Stimulated activated effector memory CD8-positive, alpha-beta T cell treated with anti-CD3 and anti-CD28 coated beads, Interleukin-12 subunit alpha, Interleukin-12 subunit beta, amount 100 ng/mL, for 72 hours (primary cell): ENCODE measurements at places on chromosomes 5 and 9.

DNA sequence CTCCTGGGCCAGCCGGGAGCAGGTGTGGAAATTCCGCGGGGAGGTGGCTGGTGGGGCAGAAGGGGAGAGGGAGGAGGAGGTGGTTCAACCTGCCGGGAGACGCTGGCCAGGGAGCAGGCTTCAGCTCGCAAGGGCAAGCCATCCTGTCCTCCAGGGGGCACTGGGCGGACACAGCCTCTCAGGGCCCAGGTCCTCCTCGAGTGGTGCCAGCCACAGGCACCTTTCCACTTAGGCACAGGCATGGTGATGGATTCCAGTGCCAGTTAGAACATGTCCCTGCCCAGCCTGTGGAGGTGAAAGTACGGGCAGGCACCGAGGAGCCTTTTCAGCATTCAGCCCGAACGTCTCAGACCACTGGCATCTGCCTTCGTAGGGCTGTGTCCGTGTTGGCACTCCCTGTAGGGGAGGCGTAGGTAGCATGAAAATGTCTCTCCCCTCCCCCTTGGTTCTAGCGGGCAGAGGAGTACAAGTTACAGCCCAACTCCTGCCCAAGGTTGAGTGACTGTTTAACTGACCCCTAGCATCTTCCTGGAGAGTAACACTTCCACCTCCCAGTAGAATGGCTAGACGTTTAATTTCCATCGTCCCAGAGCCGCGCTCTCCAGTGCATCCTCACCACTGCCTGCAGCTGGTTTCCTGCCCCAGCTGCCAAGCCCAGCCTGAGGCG lies 48.9 kb downstream of the DAB2IP start:
- DNase-seq = no peak

- no peak for DNase-seq
Measured at GRCh38 chr5:87770016-87770570, 357.4 kb upstream of the CCNH start.

- no peak for DNase-seq
Measured at GRCh38 chr9:96447406-96447805, 2.6 kb upstream of the HABP4 start.

DNA sequence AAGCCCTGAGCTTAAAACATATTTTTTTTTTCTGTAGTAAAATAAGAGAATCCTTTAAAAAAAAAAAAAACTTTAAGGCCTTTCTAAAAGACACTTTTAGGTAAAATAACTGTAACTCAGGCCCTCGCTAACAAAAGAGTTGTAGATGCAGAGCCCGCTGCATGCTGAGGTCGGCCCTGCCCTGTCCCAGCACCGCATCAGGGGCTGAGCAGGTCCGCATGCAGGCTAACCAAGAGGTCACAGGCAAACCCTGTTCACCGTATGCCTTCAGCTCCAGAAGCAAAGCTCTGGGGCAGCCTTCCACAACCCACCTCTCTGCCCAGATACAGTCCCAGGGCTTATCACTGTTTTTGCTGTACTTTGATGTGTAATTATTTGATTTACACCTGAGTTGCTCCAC lies 216.1 kb downstream of the GNA14 start:
- no peak for DNase-seq

GRCh38 chr5:65440456-65440855 lies 41.3 kb downstream of the ADAMTS6 start:
- no peak for DNase-seq

DNA sequence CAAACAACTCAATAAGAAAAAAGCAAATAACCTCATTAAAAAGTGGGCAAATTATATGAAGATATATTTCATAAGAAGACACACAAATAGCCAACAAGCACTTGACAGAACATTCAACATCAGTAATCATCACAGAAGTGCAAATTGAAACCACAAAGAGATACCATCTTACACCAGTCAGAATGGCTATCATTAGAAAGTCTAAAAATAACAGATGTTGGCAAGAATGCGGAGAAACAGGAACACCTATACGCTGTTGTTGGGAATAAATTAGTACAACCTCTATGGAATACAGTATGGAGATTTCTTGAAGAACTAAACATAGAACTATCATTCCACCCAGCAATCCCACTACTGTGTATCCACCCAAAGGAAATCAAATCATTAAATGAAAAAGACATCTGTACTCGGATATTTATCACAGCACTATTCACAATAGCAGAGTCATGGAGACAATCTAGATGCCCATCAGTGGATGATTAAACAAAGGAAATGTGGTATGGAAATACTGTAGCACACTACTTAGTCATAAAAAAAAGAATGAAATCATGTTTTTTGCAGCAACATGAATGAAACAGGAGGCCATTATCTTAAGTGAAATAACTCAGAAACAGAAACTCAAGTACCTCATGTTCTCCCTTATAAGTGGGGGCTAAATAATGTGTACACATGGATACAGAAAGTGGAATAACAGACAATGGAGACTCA lies 106.8 kb upstream of the FST start:
- no peak for DNase-seq

GRCh38 chr5:119358530-119358900 lies 2.7 kb downstream of the TNFAIP8 start:
- no peak for DNase-seq

DNA sequence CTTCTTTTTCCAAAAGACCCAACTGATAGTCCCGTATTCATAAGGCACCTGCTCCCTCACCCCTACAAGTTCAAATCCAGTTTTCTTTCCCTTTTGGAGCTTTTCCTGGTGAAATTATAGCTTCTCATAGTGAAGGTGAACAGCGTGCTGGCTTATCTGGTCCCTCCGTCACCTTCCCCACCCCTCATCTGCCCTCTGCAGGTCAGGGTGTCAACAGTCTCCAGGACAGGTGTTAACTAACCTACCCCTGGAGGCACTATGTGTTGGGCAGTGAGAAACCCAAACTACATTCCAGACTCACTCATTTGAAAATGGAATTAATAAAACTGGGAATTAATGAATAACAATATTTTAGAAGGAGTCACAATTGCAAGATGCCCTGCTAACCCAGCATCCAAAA lies 109.0 kb upstream of the TAS2R1 start:
- no peak for DNase-seq

- no peak for DNase-seq
Measured at GRCh38 chr5:34580983-34581382, 75.1 kb upstream of the RAI14 start.

DNA sequence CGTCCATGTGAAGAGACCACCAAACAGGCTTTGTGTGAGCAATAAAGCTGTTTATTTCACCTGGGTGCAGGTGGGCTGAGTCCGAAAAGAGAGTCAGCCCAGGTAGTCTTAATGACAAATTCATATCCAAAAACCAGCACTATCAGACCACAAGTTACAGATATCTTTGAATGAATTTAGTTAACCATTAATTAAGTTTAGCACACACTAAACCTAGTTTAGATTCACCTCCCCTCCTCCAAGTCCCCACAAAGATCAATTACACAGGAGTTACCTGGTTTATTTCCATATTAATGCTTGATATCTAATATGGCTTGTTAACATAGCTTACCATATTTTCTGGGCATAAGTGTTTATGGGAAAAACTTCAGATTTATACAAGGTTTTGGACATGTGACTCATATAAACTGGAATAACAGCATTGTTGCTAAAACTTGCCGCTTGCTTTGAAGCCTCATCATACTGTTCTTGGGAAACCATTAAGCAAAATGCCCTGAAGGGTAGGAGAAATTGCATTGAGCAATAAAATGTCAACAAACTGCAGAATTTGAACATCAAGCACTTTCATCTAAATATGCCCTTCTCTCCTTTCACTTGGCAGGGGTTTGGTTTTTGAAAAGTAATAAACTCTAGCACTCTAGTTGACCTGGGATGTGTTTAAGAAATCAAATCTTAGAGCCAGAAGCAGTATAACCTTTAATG lies 166.9 kb downstream of the SNCAIP start:
- DNase-seq = no peak

- DNase-seq = no peak
Measured at GRCh38 chr5:143560378-143560777, 156.9 kb upstream of the NR3C1 start.

DNA sequence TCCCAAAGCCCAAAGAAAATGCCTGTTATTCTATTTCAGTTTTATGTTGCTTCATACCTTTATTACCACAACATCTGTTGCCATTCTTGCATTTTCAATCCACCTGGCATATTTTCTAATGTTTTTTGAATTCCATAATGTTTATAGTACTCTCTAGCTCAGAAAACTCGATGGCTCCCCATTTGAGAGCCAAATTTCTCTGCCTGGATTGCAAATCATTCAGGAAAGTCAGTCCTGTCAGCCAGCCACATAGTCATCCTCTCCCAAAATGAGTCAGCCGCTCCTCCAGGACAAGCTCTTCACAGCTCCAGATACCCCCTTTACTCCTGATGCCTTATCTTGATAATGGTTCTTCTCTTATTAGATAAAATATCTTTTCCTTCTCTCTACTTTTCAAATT lies 78.2 kb upstream of the ADCY2 start:
- no peak for DNase-seq

DNA sequence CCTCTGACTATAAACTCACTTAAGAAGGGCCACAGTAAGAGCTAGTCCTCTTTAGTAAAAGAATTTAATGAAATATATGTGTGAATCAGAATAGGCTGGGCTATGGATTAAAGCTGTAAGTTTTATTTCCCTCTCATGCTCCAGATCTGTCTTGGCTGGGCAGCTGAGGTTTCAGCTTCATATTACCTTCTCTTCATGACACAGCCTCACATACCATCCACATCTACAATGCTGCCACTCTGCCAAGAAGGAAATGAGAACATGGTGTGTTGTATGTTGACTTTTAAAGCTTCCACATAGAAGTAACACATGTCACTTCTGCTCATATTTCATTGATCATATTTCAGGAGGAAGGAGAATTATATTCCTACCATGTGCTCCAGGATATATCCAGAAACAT lies 776.0 kb upstream of the ACO1 start:
- DNase-seq = no peak

- peak; percentile 39 for DNase-seq
Measured at GRCh38 chr5:170420806-170421412, 31.7 kb upstream of the KCNMB1 start.

DNA sequence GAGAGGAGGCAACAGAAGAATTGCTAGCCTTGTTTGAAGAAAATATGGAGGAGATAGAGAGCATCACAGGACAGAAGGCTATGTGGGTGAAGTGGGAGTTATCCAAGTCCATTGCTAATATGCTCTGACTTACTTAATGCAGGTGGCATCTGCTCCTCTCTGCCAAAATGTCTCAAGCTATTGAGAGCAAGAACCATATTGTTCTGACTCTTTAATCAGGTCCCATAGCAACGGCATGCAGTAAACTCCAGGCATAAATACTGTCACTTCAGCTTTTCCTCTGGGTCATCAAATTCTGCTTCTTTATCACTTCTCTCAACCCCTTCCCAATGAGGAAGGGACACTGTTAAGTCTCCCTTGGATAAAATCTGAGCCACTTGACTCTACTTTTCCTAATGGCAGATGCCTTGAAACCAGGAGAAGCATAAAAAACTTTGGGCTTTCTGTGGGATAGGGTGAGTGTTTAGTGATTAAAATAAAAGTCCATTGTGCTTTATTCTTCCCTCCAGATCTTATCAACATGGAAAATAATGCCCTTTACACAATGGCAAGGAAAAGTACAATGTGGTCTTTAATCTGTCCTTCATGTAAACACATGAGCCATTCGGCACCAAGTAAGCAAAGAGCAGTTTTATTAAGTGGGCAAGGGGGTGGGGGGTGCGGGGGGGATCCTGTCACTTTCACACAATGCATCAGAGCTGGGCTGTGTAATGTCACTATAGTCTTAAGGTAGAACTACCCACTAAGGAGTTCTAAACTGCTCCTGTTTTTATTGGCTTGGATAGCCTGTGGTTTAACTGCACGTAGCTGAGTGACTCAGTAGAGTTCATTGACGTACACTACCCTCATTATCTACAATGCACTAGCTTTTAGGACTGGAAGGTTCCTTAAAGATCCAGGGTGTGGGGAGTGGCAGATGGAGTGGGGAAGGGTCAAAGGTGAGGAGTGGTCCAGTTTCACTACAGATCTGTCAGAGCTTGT lies 71.0 kb upstream of the TARS1 start:
- no peak for DNase-seq

- no peak for DNase-seq
Measured at GRCh38 chr5:161410640-161411039, 135.9 kb downstream of the GABRB2 start.

DNA sequence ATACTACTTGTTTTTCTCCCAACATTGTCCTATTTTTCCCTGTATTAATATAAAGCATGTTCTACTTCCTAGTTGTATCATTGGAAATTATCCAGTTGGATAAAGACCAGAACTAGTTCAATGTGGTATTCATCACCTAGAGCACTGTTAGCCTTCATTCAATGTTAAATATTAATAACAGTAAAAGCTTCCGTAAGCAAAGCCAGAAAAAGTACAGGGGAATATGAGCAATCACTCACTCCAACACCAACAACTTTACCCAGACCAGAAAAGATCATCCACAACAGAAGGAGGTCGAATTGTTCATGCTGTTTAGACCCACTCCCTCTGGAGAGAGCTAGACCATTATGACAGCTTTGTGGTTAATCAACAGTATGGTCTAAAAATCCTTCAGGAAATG lies 728.4 kb downstream of the MAT2B start:
- no peak for DNase-seq

GRCh38 chr5:135743705-135744411 lies 90.6 kb upstream of the SLC25A48 start:
- DNase-seq = no peak

GRCh38 chr5:94310833-94311232 lies 307.6 kb downstream of the KIAA0825 start:
- no peak for DNase-seq

GRCh38 chr5:142391058-142391845 lies 66.4 kb upstream of the SPRY4 start:
- no peak for DNase-seq

GRCh38 chr9:128529191-128529590 lies 23.2 kb upstream of the SPTAN1 start:
- DNase-seq = no peak

DNA sequence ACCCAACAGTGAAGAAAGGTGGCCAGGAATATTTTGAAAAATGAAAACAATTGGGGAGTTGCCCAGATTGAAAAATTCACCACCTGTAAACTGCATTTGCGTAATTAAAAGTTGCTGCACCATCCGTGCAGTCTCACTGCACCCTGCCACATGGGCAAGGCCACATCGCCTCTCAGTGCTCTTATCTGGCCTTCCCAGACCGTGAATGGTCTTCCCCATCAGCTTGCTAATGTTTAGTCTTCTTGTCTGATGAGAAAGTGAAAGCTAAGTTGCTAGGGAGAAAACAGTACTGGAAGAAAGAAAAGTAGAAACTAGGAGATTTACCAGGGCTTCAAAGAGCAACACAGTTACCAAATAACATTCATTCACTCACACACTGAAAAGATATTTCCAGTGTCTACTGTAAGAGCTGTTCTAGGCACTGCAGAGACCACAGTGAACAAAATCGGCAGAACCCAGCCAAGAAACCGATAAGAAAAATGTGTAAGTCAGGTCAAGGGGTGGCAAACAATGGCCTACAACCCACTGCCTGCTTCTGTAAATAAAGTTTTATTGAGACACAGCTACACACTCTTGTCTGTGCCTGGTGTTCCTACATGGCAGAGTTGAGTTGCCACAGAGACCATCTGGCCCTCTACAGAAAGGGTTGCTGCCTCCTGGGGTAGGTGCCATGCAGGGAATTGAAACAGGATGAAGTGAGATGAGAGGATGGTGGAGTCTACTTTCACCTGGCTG lies 51.2 kb upstream of the CTSL start:
- DNase-seq = peak; percentile 3

GRCh38 chr9:91403665-91404543 lies 19.7 kb downstream of the NFIL3 start:
- no peak for DNase-seq

- DNase-seq = no peak
Measured at GRCh38 chr5:88873447-88873846, 9.5 kb downstream of the MEF2C start.
